RKO (cell line): ENCODE measurements at places on chromosomes 2 and 18.
A peak's percentile ranks its signal among the peaks of the same experiment; 100 is the strongest.

GRCh38 chr2:184554736-184555135 is 43.6 kb upstream of the ZNF804A start:
- no peak for DNase-seq

- no peak for DNase-seq
Observed at GRCh38 chr2:226124548-226125011, 675.0 kb downstream of the IRS1 start.

DNA sequence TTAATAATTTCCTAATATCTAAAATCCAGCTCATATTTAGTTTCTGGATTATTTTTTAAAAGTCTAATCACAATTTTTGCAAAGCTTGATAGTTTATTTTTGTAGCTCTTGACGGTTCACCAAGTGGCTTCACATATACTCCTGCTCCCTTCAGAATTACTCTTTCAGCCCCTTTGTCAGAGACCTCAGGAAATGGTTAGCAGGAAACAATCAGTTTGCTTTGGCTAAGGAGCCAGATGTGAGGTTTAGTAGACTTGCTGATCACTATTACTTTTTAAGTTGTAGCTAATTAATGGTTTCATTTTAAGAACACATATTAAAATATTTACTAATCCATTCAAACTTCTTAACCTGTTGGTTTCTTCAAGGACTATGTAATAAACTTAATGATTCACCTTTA is 2.3 kb downstream of the RBBP8 start:
- DNase-seq, result no peak

DNA sequence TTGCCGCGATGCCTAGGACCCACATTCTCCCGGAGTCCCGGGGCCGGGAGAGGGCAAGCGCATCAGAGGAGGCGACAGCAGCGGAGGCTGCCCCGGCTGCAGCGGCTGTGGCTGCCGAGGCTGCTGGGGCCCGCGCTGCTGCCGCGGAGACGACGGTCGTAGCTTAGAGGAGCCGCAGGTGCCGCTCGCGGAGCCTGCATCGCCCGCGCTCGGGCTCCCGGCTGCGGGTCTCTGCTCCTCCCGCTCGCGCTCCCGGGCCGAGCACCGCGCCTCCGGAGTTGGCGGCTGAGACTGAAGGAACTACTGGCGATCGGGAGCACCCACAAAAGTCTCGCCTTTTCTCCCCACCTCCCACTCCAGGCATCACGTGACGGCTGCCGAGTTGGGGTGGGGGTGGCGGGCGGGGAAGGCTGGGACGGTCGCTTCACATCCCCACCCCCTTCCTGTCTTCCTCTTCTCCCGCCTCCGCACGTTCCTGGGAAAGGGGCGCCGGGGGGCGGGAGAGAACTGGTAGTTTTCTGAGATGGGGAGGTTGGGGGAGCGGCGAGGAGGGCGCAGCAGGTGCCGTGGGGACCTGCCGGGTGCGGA is at the start of gene LYPD1:
LYPD1 (minus strand) TSS at position 298 of the 588 bp plus-strand sequence; CDS start at position 25, 273 bp downstream.
- no peak for DNase-seq

DNA sequence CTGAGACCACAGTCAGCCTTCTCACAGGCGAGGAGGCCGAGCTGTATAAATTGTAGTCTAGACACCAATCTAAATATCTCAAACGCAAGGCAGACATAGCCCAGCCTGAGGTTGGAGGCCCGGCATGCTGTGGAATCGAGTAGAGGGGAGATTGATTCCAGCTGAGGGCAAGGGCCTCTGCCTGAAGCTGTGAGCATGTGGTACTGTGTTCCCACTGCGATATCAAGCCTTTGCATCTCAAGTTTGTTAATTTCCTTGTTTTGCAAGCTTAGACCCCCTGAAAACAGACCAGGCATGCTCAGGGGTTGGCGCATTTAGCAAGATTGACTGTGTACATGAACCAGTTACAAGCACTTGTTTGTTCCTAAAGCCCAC is 65.1 kb upstream of the FOSL2 start:
- no peak for DNase-seq

DNA sequence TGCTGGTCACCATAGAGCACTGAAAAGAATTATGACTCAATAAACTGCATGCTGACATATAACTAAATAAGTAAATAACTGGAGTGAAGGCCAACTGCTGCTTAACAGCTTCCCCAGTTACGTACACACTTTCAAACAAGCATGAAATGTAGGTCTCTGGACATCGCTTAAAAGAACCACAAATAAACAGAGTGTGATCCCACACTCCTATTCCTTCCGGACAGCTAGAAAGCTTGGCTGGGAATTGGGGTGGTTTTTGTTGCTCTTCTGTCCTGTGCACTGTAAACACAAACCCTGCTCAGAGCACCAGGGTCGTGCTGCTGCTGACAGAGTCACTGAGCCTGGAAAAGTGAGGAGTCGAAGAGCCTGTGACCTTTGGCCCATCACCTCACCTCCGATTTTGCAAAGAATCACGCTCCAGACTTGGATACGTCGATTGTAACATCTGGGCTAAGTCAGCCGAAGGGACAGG is 162.7 kb upstream of the NT5C1B start:
- DNase-seq, result no peak

- DNase-seq, result peak; percentile 8
Observed at GRCh38 chr2:174636987-174637386, 39.4 kb upstream of the WIPF1 start.

- no peak for DNase-seq
Observed at GRCh38 chr18:26956863-26957262, 91.4 kb upstream of the AQP4 start.

DNA sequence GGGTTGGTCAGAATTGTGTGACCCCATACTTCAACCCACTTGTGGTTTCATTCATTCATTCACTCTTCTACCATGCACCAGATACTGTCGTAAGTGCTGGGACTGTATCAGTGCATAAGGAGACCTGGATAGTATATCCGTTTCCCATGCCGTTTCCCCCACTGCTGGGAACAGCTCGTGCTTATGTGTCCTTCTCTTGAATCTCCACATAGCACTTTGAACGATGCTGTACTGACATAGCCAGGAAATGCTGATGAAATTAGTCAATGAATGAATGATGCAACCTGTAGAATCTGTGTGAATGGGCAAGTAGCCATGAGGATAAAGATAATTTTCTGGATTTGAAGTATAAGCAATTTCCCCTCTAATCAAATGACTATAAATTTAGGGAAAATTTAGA is 276.1 kb downstream of the BCL2 start:
- DNase-seq, result peak; percentile 49

DNA sequence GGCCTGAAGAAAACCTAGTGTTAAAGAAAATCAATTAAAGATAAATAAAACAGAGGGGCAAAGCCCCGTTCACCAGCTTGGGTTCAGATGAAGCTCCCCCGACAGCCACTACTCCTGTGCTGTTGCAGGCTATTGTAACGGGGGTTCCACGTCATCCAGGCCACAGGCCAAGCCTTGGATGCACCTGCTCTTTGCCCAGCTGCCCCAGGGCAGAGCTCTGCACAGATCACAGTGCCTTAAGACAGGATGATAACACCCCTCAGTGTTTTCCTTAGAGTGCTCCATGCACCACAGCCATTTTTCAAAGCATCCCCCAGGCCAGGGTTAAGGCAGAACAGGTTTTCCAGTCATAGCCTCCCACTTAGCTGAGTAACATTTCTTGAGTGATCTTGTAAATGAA is 32.0 kb downstream of the FASTKD2 start:
- DNase-seq, result no peak
